ENCODE measurements at places on chromosomes 13 and 19.

GRCh38 chr19:29285187-29285687, 72.3 kb upstream of the UQCRFS1 start:
- no peak for DNase-seq

DNA sequence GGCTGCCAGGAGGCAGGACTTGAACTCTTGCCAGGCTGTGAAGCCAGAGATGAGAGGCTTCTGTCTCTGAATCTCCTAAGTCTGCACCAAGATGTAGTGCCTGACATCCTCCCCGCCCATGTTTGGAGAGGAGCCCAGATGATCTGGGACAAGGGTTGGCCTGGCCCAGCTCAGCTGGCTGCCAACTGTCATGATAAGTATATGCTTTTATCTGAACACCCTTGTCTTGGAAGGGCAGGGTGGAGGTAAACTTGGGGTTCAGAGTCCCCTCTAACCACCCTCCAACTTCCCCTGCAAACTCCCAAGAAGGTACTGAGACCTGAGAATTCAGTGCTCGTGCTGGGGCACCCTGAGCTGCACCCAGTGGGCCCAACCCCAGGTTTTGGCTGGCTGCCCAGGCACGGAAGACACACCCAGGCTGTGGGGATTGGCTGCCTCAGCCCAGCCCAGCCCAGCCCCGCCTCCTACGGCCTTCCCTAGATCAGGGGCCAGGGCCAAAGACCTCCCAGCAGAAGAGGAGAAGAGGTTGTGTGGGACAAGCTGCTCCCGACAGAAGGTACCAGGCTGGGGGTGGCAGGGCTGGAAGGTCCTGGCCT, at the start of gene CYP4F12:
TSS of gene CYP4F12 (plus strand) at position 508 of the 596 bp plus-strand sequence. CDS start 443 bp downstream, outside the sequence.
- no peak for DNase-seq

DNA sequence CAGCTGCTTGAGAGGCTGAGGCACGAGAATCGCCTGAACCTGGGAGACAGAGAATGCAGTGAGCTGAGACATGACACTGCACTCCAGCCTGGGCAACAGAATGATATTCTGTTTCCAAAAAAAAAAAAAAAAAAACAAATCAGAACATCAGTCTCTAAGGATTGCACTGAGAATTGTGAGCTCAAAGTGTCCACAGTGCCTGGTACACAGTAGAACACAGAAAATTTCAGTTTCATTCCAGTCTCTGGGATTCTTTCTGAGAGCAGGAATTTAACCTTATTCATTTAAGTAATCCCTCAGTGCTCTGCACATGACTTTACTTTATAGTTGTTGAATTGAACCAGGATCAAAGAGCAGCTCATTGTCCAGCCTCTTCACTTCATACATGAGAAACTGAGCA, 25.9 kb upstream of the GATAD2A start:
- DNase-seq, result no peak

GRCh38 chr13:112818040-112818697, 128.3 kb downstream of the ATP11A start:
- no peak for DNase-seq

- no peak for DNase-seq
These were observed 33.0 kb downstream of the KCTD4 start for GRCh38 chr13:45167611-45168554.

- peak; percentile 92 for DNase-seq
These were observed at the start of gene ZNF256 for GRCh38 chr19:57947419-57948134. TSS of gene ZNF256 (minus strand) at chr19:57947706. CDS start at chr19:57947474, 232 bp downstream.

- no peak for DNase-seq
These were observed 61.2 kb downstream of the KLF2 start for GRCh38 chr19:16385821-16386220.

DNA sequence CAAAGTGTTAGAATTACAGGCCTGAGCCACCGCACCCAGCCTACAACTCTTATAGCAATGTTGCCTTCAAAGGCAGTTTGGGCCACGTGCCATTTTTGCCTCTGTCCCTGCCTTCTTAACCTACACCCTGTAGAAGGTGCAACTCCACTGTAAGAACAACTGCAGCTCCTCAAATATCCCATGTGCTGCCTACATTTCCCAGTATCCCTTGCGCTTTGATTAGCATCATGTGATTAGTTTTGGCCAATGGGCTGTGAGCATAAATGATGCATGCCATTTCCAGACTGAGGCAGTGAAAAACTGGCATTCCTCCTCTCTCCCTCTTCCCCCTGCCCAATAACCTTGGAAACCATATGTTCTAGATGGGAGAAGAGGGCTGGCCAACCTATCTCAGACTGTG, 75.2 kb upstream of the MRI1 start:
- DNase-seq, result no peak

DNA sequence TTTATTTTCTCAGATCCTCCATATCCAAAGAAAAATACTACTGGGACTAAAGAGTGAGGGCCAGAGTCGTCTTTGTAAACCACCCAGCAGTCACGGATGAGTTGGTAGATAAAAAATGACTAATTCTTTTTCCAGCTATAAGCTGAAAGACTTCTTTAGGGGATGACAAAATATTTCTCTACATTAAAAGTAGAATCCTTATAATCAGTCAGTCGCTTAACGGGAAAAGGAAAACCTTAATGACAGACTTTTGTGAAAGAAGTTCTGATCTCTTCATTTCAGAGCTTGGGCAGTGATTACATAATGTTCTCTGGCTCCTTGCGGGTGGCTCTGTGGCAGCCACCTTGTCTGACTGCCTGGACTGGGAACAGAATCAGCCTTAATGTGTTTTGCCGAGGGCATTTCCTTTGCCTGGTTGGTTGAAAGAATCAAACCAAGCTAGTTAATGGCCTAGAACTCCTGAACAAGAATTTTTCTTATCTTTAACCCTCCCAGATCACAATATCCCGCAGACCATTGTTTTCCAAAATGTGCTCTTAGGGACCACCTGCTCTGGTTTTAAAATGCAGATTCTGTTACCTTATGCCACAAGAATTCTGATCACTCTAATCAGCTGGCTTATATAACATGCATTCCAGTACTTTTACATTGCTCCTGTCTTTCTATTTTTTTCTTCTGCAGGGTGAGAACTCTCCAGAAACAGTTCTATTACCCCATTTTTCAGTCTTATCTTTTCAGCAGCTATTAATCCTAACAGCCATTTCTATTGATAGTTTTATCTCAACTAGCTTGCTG, 2.5 kb downstream of the ITM2B start:
- DNase-seq, result peak; percentile 20

DNA sequence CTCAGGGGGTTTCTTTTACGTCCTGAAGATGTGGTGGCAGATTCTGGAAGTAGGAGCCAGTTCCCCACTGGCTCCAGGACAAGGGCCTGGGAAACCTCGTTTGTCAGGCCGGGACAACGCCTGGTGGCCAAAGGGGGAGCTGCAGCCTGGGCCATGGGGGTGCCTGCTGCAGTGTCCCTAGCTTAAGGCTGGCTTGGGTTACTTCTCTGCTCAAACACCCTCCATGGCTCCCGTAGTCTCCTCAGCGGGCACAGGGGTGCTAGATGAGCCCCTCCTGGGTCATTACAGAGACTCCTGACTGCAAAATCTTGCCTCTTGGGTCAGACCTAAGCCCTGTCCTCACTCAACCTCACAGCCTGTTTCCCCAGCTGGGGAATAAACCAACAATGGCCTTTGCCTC, 14.7 kb downstream of the CILP2 start:
- DNase-seq, result no peak

DNA sequence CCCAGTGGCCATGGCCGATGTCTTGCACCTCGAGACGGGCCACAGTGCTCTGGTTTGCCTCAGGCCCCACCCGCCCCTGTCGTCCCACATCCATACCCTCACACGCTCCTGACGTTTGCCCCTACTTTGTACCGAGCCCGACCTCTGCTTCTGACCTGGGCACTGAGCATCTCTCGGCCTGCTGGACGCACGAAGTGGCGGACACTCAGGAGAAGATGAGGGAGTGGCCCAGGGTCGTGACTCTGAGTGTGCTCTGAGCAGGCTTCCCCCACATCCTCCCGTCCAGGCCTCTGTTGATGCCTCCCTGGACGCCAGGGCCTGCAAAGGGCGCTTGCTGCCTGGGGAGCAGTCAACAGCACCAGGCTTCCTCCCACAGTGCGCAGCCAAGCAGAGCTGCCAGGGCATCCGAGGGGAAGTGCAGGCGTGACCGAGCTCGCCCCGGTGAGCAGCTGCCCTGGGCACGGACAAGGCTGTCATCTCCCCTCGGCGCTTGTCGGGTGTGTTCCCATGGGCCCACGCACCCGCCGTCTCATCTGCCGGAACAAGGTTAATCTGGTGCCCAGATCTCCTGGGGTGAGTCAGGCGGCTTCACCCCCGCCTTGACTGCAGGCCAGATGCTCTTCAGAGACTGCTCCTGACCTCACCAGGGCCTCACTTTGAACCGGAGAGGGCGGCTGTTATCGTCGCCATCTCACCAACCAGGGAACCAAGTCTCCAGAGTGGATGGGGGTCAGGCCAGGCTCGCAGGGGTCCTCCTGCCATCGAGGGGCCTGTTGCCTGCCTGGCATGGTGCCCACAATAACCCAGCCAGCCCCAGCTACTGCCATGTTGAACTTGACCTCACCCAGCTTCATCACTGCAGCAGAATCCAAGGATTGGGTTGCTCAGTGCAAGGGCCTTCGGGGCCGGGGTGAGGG, 27.2 kb downstream of the COMP start:
- DNase-seq, result no peak

- DNase-seq, result no peak
These were observed 28.7 kb upstream of the FRY start for GRCh38 chr13:32002873-32003272.

DNA sequence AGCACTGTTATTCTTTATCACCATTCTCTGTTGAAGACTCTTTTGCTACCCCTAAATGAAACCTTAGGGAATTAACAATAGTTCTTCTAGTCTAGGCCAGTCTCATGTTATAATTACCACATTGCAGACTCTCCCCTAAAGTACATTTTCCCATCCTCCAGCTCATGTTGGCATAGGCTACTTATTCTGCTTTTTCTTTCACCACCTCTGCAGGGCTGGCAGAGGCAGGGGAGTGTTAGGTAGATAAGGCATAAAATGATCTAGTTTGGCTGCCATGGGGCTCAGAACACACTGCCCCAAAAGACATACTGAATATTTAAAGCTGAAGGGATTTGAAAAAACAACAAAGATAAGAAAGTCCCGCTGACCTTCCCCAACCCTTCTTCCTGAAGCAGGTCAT, 82.7 kb upstream of the RFC3 start:
- no peak for DNase-seq

DNA sequence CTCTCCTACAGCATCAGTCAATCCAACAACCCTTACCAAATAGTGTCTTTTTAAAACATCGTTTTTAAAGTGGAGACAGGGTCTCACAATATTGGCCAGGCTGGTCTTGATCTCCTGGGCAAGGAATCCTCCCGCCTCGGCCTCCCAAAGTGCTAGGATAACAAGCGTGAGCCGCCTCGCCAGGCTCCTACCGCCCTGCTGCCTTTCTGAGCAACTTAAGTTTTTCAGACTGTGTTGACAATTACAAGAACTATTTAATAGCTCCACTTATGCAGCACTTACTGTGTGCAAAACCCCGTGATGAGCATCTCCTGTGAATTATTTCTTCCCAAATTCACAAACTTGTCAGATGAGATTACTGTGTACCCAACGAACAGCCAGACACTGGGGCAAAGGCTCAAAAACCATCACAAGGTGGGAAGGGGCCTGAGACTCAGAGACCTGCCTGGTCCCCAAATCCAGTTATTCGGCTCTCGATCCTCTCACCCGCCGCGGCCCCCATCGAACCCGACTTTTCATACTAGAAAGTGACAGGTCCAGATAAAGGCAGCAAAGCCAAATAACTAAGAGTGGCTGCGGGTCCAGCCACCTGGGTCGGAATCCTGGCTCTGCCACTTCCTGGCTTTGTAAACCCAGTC, 581 bp downstream of the RPL18 start:
- DNase-seq, result no peak
